Upper lobe of left lung (tissue), 6 donors: ENCODE measurements at places on chromosomes 1 and 21. TPM values are rescaled to one million over a fixed set of nuclear protein-coding genes. Genes with fewer than 3 reads are reported as not detected.

Gene ROR1
- total RNA-seq: 39.8 TPM

Gene KDF1
- 12.0 TPM for total RNA-seq

GRCh38 chr1:76023669-76024435 lies 50.7 kb upstream of the ST6GALNAC3 start:
- DNase-seq: no peak
- no peaks in the 10 kb centered on the region for H3K4me1 ChIP-seq
- no peak overlapping the region for H3K27ac ChIP-seq
- no peaks in the 10 kb centered on the region for H3K27me3 ChIP-seq
- H3K4me3 ChIP-seq: no peak overlapping the region
- H3K36me3 ChIP-seq: no peaks in the 10 kb centered on the region

Gene RORC
- total RNA-seq: 10.3 TPM

GRCh38 chr1:147736883-147737282 lies 23.5 kb downstream of the GJA5 start:
- H3K27ac ChIP-seq: no peak overlapping the region
- no peak for DNase-seq
- H3K4me1 ChIP-seq: peaks cover 13% of the 10 kb centered on the region
- no peaks in the 10 kb centered on the region for H3K27me3 ChIP-seq

Gene CD1B
- not detected for total RNA-seq

- no peak for DNase-seq
- no peaks in the 10 kb centered on the region for H3K36me3 ChIP-seq
- H3K27ac ChIP-seq: no peak overlapping the region
- no peaks in the 10 kb centered on the region for H3K27me3 ChIP-seq
- no peaks in the 10 kb centered on the region for H3K4me1 ChIP-seq
- no peak overlapping the region for H3K4me3 ChIP-seq
Observed at GRCh38 chr1:175463853-175464252, 271.3 kb upstream of the KIAA0040 start.

DNA sequence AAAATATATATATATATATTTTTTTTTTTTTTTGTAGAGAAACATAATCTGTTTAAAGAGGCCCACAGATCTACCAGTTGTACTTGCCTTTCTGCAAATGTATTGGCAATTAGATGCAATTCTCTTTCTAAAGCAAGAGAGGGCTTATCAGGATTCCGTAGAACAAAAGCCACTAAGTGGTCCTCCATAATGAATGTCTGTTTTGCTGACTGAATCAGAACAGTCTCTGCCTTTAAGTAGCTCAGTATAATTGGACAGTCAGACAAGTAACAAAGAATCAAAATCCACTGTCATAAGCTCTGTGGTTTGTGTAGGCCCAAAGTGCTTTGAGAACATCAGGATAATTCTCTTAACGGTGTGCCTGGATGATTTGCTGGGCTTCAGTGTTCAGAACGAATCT lies 17.3 kb downstream of the SARS1 start:
- peaks cover 58% of the 10 kb centered on the region for H3K36me3 ChIP-seq
- H3K27me3 ChIP-seq: no peaks in the 10 kb centered on the region
- DNase-seq: no peak
- H3K4me3 ChIP-seq: no peak overlapping the region
- no peaks in the 10 kb centered on the region for H3K4me1 ChIP-seq

DNA sequence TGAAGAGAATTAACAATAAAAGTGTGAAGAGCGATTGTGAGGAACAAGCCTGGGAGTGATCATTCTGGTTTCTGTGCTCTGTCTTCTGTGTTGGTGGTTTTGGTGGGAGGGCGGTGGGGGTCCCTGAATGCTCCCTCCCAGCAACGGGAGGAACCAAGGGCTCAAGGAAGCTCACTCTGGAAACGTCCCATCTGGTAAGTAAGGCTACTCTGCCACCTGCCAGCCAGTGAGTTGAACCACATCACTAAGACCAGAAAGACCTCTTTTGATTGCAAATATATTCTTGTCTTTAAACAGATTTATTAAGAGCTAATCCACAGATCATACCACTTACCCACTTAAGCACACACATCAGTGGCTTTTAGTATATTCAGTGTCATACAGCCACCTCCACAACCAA lies 125.0 kb downstream of the PRDM2 start:
- H3K4me3 ChIP-seq: no peak overlapping the region
- DNase-seq: no peak
- H3K4me1 ChIP-seq: peaks cover 12% of the 10 kb centered on the region
- no peaks in the 10 kb centered on the region for H3K27me3 ChIP-seq
- H3K27ac ChIP-seq: no peak overlapping the region
- H3K36me3 ChIP-seq: no peaks in the 10 kb centered on the region

GRCh38 chr1:19169642-19170041 lies 40.4 kb downstream of the UBR4 start:
- H3K27ac ChIP-seq: no peak overlapping the region
- H3K27me3 ChIP-seq: no peaks in the 10 kb centered on the region
- no peaks in the 10 kb centered on the region for H3K4me1 ChIP-seq
- no peak for DNase-seq
- peaks cover 90% of the 10 kb centered on the region for H3K36me3 ChIP-seq
- no peak overlapping the region for H3K4me3 ChIP-seq

Gene CD1E
- total RNA-seq: 4.0 TPM

Gene AIRE
- not detected for total RNA-seq

GRCh38 chr21:25115021-25115420 lies 492.3 kb downstream of the MRPL39 start:
- no peak for DNase-seq
- no peaks in the 10 kb centered on the region for H3K4me1 ChIP-seq
- no peak overlapping the region for H3K4me3 ChIP-seq
- H3K27me3 ChIP-seq: no peaks in the 10 kb centered on the region
- H3K27ac ChIP-seq: no peak overlapping the region

- no peak overlapping the region for H3K4me3 ChIP-seq
- no peak overlapping the region for H3K27ac ChIP-seq
Observed at GRCh38 chr1:10050611-10051010, 17.9 kb downstream of the UBE4B start.

- no peak overlapping the region for H3K27ac ChIP-seq
- no peaks in the 10 kb centered on the region for H3K4me1 ChIP-seq
- H3K4me3 ChIP-seq: no peak overlapping the region
- H3K27me3 ChIP-seq: no peaks in the 10 kb centered on the region
Observed at GRCh38 chr21:35139382-35139715, 90.2 kb upstream of the RUNX1 start.

Gene MASP2
- total RNA-seq: not detected

GRCh38 chr1:174742805-174743653 lies 256.7 kb upstream of the CACYBP start:
- DNase-seq: no peak
- H3K27ac ChIP-seq: no peak overlapping the region
- H3K27me3 ChIP-seq: no peaks in the 10 kb centered on the region
- H3K4me3 ChIP-seq: no peak overlapping the region
- H3K4me1 ChIP-seq: peaks cover 6% of the 10 kb centered on the region

- H3K4me3 ChIP-seq: no peak overlapping the region
- no peak for DNase-seq
- peak overlapping the region; percentile 41 for H3K27ac ChIP-seq
- H3K27me3 ChIP-seq: no peaks in the 10 kb centered on the region
Observed at GRCh38 chr1:41768583-41768982, 150.1 kb downstream of the HIVEP3 start.

Gene ANGPTL3
- not detected for total RNA-seq

- peaks cover 9% of the 10 kb centered on the region for H3K4me1 ChIP-seq
- no peak overlapping the region for H3K4me3 ChIP-seq
- H3K27ac ChIP-seq: no peak overlapping the region
- DNase-seq: no peak
- no peaks in the 10 kb centered on the region for H3K27me3 ChIP-seq
- no peaks in the 10 kb centered on the region for H3K36me3 ChIP-seq
Observed at GRCh38 chr1:101137144-101138126, 99.4 kb upstream of the S1PR1 start.

Gene CFAP298
- 33.6 TPM for total RNA-seq

DNA sequence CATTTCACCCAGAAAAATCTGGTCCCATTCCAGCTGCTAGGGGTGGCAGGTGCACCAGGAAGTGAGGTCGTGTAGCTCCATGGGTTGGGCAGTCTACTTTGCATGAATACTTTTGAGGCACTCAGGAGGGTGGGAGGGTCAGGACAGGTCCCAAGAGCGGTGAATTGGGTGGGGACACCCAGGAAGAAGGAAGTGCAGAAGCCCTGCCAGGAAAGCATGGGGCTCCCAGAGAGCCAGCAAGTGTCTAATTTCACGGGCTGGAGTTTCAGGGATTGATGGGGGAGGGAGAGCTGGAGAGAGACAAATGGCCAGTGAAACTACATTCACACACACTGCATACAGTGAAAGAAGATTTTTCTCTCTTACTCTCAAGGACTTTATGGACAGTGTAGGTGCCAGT lies 137.8 kb downstream of the GALNT2 start:
- H3K4me3 ChIP-seq: no peak overlapping the region
- peaks cover 16% of the 10 kb centered on the region for H3K4me1 ChIP-seq
- H3K27me3 ChIP-seq: no peaks in the 10 kb centered on the region
- peaks cover 2% of the 10 kb centered on the region for H3K36me3 ChIP-seq

Gene CSF3R
- total RNA-seq: 192 TPM

GRCh38 chr1:186456729-186457255 lies 4.1 kb downstream of the PDC start:
- H3K27ac ChIP-seq: no peak overlapping the region
- H3K36me3 ChIP-seq: no peaks in the 10 kb centered on the region
- DNase-seq: no peak
- no peaks in the 10 kb centered on the region for H3K27me3 ChIP-seq
- no peak overlapping the region for H3K4me3 ChIP-seq

DNA sequence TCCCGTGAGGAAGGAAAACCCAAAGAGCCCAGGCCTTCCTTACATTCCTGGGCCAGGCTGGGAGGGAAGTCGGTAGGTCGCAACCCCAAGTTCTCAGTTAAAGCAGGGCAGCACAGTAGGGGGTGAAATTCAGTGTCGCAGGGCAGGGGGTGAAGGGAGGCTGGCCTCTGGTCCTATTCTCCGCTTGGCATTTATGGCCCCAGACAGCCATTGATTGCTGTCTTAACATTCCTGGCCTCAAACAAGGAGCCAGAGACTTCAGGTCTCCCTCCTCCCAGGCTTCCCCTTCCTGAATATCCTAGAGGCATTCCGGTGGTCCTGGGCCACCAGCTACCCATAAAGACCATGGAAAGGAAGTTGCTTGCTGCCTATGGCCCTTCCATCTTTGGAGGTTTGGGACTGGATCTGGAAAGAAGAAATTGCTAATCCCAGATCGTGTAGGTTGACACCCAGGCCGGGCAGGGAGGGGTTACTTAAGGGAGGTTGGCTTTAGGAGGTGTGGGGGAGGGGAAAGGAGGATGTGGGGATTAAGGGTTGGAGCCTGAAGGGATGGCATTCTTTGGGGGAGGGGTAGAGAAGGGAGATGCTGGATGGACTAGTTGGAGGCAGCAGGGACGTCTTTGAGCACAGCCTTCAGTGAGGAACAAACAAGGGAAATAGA lies 1.7 kb downstream of the LIN28A start:
- H3K36me3 ChIP-seq: no peaks in the 10 kb centered on the region
- H3K4me1 ChIP-seq: peaks cover 7% of the 10 kb centered on the region
- no peak for DNase-seq
- no peak overlapping the region for H3K4me3 ChIP-seq

- no peaks in the 10 kb centered on the region for H3K4me1 ChIP-seq
- no peak overlapping the region for H3K27ac ChIP-seq
- no peaks in the 10 kb centered on the region for H3K27me3 ChIP-seq
- DNase-seq: no peak
- no peak overlapping the region for H3K4me3 ChIP-seq
- H3K36me3 ChIP-seq: no peaks in the 10 kb centered on the region
Observed at GRCh38 chr21:28473530-28474220, 519.0 kb downstream of the LTN1 start.

- no peaks in the 10 kb centered on the region for H3K36me3 ChIP-seq
- H3K4me1 ChIP-seq: peaks cover 13% of the 10 kb centered on the region
- no peak overlapping the region for H3K27ac ChIP-seq
- no peaks in the 10 kb centered on the region for H3K27me3 ChIP-seq
- no peak overlapping the region for H3K4me3 ChIP-seq
Observed at GRCh38 chr1:54117815-54118563, 34.8 kb downstream of the CDCP2 start.

DNA sequence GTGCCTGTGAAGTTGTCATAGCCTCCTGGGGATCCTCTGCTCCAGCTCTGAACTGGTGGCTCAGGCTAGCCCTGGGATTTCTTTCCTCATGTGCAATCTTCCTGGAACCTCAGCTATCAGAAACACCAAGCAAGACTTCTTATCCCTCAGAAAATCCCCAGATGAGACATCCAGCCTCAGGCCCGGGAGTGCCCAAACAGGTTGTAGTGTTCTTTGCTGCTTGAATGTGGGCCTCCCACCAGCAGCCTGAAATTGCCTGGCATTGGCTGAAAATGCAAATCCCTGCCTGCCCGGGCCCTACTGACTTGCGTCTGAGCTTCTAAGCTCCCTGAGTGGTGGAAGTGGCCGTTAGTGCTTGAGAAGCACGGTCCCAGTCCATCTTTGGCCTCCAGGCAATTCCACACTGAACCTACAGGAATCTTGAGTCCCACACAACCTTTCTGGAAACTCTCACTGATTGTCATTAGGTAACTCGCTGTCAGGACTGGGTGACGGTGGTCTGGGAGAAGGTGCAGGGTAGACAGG lies 146.8 kb downstream of the ZBTB18 start:
- no peak overlapping the region for H3K27ac ChIP-seq
- no peaks in the 10 kb centered on the region for H3K4me1 ChIP-seq
- H3K4me3 ChIP-seq: no peak overlapping the region
- DNase-seq: no peak

GRCh38 chr1:55631509-55631908 lies 416.3 kb upstream of the USP24 start:
- no peak overlapping the region for H3K4me3 ChIP-seq
- no peak for DNase-seq
- no peaks in the 10 kb centered on the region for H3K4me1 ChIP-seq
- H3K27me3 ChIP-seq: no peaks in the 10 kb centered on the region

Gene HPCA
- total RNA-seq: not detected

Gene TARS2
- total RNA-seq: 7.1 TPM

Gene ANGPTL7
- total RNA-seq: 1.3 TPM

Gene RHD
- not detected for total RNA-seq

Gene SIK1
- total RNA-seq: 7.8 TPM

DNA sequence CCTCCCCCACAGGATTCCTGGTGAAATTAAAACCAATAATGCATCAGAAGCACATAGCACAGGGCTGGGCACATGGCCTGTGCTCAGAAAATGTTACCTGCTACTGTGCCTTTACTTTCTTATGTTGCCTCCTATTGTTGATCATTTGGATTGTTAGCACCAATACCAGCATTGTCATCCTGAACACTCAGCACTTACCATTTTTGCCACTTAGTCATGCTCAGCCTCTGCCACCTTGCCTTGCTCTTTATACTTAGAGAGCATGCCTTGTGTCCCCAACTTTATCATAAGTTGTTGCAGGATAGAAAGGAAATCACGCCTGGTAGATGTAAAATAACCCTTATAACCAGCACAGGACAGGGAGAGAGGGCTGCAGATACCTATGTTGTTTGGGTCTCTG lies 361.0 kb upstream of the RUNX1 start:
- no peaks in the 10 kb centered on the region for H3K4me1 ChIP-seq
- no peaks in the 10 kb centered on the region for H3K27me3 ChIP-seq
- H3K27ac ChIP-seq: no peak overlapping the region
- no peak for DNase-seq
